ENCODE measurements at places on chromosomes 3 and 15.

DNA sequence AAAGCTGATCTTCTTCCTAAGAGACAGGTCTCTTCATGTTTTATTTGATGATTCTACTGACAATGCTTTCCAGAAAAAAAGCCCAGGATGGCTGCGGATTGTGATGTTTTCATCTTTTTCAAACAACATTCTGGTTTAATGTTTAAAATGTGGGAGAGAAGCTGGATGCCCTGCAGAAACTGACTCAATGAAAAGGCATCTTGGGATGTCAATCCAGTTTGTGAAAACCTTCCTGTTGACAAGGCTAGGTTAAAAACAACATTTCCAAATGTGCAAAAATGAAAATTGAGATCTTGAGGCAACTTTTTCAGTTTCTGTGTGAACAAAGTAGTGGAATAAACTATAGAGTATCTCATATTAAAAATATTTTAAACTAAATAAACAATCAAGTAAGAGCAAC lies 156.0 kb upstream of the MRPL3 start:
- no peak for DNase-seq

DNA sequence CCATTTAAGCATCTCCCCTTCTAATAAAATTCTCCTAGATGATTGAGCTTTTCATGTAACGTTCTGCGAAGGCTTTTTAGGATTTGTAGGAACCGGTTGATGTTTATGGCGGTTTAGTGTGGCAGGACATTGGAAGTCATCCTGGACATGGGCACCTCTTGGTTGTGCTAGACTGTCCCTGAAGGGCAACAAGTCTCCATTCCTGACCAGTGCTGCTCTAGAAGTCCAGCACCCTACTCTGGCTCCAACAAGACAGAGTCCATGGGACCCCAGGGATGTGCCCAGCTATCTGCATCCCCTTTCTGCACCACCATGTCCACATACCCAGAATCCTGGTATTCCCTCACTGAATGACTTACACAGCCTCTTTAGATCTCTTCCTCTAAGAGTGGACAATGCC lies 46.4 kb downstream of the KCNAB1 start:
- no peak for DNase-seq

- DNase-seq, result peak; percentile 44
Observed at GRCh38 chr3:62007036-62007435, 366.3 kb downstream of the FEZF2 start.

- no peak for DNase-seq
Observed at GRCh38 chr3:127166501-127167065, 26.3 kb upstream of the PRR23E start.

GRCh38 chr3:3069723-3070122 lies 40.5 kb downstream of the IL5RA start:
- DNase-seq, result no peak

GRCh38 chr3:60781935-60782334 lies 469.3 kb downstream of the FHIT start:
- DNase-seq, result no peak

DNA sequence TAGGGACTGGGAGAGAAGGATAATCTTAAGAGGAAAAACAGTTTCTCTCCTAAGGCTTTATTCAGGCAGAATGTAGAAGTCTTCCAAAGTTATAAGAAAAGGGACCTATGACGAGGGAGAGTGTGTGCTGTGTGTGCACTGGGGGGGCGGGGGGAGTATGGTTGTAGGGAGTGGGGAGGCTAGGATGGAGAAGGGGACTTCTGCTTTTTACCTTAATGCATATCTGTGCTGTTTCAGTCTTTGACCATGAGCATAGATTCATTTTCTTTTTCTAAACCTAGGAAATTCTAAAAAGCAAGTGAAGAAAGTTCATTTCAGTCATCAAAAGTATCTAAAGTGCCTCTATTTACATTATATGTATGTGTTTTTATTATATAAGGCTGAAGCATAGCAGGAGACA lies 52.6 kb upstream of the RASA2 start:
- DNase-seq, result no peak

DNA sequence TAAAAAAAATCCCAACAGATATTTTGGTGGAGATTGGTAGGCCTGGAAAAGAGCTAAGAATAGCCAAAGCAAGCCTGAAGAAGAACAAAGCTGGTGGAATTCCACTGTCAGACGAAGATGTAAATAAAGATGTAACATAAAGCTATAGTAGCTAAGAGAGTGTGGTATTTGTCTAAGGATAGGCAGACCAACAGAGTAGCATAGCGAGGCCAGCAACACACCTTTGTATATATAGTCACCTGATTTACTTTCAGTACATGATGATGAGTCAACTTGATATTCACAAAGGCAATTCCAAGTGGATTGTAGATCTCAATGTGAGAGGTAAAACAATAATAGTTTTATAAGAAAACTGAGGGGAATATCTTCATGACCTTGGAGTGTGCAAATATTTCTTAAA lies 53.6 kb upstream of the SYN2 start:
- DNase-seq, result no peak

DNA sequence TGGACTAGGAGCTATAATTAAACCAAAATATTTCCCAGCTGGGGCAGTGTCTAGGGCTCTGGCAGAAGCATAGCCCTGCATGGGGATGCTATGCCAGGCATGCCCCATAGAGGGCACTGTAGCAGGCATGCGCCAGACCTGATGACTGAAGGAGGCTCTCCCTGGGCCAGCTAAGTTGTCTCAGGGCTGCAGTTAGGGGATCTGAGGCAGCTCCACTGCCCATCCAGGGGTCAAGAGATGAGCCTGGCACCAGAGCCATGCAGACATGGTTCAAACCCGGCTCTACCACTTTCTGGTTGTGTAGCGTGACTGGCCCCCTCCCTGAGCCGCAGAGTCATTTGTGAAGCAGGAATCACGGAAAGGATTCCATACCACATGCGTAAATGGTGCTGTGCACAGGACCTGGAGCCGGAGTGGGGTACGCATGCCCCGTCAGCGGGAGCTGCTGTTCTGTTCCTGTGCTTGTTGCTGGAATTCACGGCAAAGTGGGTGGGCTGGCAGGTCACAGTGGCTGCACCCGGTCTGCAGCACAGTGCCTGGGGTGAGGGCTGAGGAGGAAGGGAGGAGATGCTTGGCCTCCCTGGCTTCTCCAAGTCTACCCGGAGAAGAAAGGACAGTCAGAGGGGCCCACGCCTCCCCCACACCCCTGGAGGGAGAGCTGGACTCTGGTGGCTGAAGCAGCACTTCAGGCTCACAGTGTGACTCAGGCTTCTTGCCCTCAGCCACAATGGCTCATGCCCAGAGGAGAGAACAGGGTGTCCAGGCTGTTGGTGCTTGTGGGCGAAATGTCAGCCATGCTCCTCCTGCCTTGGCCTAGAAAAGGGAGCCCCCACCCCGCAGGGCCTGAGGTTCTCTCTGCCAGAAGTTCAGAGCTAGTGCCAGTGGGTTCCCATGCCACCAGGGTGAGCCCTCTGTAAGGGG lies 43.1 kb downstream of the DNASE1L3 start:
- no peak for DNase-seq

DNA sequence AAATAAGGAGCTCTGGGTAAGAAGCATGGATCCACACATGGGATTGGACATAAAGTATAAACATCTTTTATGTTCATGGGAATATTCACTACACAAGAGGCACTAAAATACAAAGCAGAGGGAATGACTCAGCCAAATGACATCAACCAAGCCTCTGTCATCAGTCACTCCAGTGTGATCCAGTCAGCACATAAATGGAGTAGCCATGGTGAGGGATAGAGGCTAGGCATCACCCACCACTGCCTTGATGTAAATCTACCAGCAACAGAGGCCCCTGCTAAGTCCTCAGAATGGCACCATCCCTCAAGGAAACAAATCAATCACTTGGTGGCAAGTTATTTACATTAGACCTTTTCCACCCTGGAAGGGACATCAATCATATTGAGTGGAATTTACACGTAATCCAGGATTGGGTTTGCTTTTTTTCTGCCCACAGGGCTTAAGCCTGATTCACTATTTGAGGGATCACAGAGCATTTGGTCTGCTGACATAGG lies 27.2 kb downstream of the VEPH1 start:
- no peak for DNase-seq

DNA sequence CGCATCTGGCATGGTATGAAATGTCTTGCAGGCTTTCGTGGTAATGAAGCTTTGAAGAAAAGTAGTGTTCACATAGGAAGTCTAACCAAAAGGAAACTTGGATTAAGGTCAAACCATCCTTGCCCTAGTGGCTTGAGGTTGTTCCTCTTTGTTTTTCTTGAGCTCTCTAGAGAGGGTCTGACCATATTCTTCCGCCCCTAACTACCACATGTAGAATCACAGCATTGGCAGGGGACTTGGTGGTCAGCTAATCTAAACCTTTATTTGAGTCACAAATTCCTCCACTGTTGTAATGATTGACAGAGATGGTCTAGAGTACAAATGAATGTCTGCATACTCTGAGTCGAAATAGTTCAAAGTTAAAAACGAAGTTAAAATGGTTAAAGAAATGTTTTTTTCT lies 39.1 kb upstream of the PHLDB2 start:
- DNase-seq, result no peak

- peak; percentile 58 for DNase-seq
Observed at GRCh38 chr3:55709411-55710012, 222.4 kb upstream of the WNT5A start.

All from spinal cord (tissue), 10 donors.